ENCODE measurements at places on chromosomes 5 and 9.

DNA sequence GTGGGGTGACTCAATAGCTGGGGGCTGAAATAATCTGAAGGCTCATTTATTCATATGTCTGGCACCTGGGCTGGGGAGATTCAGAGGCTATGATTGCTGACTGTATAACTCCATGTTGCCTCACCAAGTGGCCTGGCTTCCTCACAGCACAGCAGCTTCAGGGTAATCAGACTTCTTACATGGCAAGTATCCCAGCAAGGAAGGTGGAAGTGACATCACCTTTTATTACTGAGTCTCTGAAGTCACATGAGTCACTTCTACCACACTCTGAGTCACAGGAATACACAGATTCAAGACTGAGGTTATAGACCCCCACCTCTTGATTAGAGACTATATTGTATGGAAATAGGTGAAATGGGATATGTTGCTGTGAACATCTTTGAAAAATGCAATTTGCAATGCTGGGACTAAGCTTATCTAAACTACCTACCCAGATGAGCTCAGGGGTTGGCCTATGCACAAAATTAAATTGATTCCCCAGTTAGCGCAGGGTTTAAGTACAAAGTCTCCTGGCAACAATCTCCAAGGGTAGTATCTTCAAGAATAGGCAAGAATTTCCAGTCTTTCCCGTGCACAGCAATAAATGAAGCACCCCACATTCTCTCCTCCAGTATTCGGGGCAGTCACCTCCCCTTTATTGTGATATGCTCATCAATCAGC lies 553.1 kb downstream of the LRRC70 start:
- DNase-seq = no peak

GRCh38 chr9:135882011-135882410 lies 25.3 kb downstream of the CAMSAP1 start:
- DNase-seq = no peak

- DNase-seq = no peak
These were observed 700.5 kb upstream of the MEF2C start for GRCh38 chr5:89583534-89583933.

DNA sequence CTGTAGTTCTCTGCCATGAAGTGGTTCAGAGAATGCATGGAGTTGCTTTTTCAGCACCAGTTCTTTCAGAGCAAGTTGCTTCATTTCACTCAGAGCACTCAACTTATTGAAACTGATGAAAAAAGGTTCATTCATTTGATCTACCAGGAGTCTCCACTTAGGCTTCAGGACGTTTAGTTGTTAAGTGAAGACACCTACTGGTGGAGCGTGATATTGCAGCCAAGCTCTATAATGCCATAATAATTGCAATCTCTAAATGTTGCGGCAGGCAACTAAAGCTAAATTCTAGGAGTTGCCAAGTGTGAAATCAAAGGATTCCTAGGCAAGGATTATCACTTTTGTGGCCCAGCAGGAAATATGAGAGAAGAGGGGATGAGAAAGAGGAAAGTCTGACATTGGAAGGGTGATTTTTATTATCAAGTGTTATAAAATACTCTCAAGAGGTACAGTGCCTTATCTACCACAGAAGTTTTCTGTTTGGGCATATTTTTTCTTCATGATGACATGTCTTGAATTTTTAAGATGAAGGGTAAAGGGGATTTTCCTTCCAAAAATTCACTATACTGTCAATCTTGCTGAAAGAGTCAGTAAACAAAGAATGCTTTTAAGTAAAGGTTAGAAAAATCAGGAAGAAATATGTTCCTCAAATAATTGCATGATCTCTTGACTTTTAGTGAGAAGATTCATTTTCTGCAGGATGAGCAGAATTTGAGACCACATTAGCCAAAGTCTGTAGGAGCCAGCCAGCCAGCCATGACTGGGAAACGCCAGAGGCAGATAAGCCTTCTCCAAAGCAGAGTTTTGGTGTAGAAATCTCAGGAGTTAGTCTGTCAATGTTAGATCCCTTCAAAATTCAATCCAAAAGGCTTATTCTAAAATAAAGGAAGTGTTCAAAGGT lies 83.4 kb downstream of the SH3PXD2B start:
- DNase-seq = peak; percentile 74

- DNase-seq = no peak
These were observed 87.0 kb downstream of the ANGPTL2 start for GRCh38 chr9:127035423-127035822.

GRCh38 chr5:158463938-158464337 lies 605.0 kb upstream of the CLINT1 start:
- peak; percentile 23 for DNase-seq

All from CD14-positive monocyte (primary cell).